ENCODE measurements at places on chromosomes 7 and 10. TPM values are rescaled to one million over a fixed set of nuclear protein-coding genes. Genes with fewer than 3 reads are reported as not detected.

Gene STEAP2
- total RNA-seq = 3.5 TPM

Gene LBX1
- total RNA-seq = not detected

Gene OR13A1
- not detected for total RNA-seq

Gene TMEM176B
- not detected for total RNA-seq

Gene OR6V1
- total RNA-seq = not detected

Gene EPO
- total RNA-seq = not detected

Gene ING3
- 7.6 TPM for total RNA-seq

Gene GFRA1
- 9.3 TPM for total RNA-seq

Gene H2BK1
- total RNA-seq = not detected

Gene SMURF1
- 23.6 TPM for total RNA-seq

Gene PAPOLB
- total RNA-seq = not detected

Gene IMMP2L
- total RNA-seq = 16.7 TPM

Gene ZNF775
- 3.8 TPM for total RNA-seq

Gene PHKG1
- total RNA-seq = 0.21 TPM

Gene SIRT1
- total RNA-seq = 25.1 TPM

Gene RPA3
- 94.8 TPM for total RNA-seq

Gene ZNF394
- total RNA-seq = 18.7 TPM

Gene EN2
- total RNA-seq = 1.0 TPM

Gene ZC3HAV1L
- total RNA-seq = 6.8 TPM

Gene PODXL
- total RNA-seq = 62.1 TPM

Gene C7orf57
- 0.24 TPM for total RNA-seq

Gene HOXA4
- total RNA-seq = 2.3 TPM

Gene CRHR2
- total RNA-seq = not detected

Gene LOXL4
- 1.6 TPM for total RNA-seq

Gene NEURL1
- 0.18 TPM for total RNA-seq

Gene PDE6C
- not detected for total RNA-seq

Gene BEND7
- total RNA-seq = 10.1 TPM

Gene ZDHHC6
- total RNA-seq = 27.6 TPM
